Fibroblast of the aortic adventitia (primary cell): ENCODE measurements at places on chromosomes 16 and 17. TPM values are rescaled to one million over a fixed set of nuclear protein-coding genes. Genes with fewer than 3 reads are reported as not detected.
A peak's percentile ranks its signal among the peaks of the same experiment; 100 is the strongest.

TPPP3 gene
- 0.74 and 0.99 TPM in 2 replicates for total RNA-seq

RBFOX1 gene
- 0.08 TPM in 1 of 2 replicates, not detected in the other for total RNA-seq

SCNN1B gene
- total RNA-seq: not detected in 2 replicates

- no peak for DNase-seq
Observed at GRCh38 chr16:49112754-49113153, 168.9 kb downstream of the CBLN1 start.

DNA sequence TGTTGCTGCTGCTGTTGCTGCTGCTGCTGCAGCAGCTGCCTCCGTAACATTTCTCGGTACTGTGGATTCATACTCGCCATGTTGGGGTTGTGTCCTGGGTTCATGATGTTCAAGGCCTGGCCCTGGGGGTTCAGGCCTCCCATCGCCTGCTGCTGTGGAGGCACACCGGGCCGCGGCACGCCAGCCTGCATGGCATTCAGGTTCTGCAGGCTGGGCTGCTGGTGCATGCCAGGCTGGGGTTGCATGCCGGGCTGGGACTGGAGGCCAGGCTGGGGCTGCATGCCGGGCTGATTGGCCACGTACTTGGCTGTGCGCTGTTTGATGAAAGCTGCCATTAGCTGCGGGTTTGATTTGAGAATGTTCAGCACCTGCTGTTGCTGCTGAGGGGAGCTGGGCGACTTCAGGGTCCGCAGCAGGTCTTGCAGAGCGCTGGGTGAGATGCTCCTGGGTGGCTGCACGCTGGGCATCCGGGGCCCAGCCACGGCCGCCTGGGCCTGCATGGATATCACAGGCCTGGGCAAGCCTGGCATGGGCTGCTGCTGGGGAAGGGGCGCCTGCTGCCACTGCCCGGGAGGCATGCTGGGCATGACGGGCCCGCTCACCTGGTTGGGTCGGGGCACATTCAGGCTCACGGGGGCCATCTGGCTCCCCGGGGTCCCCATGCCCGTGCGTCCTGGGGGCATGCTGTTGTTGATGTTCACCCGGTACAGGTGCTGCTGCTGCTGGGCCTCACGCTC is 11.3 kb upstream of the TRAP1 start:
- no peak for DNase-seq

DNA sequence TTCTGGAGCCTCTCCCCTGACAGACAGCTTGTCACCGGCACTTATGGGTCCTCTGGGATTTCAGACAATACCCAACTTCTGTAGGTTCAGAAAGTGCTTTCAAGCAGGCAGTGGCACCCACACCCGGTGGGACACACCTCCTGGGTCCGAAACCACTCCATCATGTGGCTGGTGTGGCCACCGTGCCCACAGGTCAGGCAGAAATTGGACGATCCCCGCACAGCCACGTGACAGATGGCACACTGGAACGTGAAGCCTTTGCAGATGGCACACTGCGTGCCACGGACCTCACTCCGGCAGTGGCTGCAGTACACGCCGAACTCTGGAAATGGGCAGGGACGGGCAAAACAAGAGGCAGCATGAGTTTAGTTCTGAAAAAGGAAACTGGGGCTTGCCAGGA is 99.5 kb upstream of the FA2H start:
- no peak for DNase-seq

DNA sequence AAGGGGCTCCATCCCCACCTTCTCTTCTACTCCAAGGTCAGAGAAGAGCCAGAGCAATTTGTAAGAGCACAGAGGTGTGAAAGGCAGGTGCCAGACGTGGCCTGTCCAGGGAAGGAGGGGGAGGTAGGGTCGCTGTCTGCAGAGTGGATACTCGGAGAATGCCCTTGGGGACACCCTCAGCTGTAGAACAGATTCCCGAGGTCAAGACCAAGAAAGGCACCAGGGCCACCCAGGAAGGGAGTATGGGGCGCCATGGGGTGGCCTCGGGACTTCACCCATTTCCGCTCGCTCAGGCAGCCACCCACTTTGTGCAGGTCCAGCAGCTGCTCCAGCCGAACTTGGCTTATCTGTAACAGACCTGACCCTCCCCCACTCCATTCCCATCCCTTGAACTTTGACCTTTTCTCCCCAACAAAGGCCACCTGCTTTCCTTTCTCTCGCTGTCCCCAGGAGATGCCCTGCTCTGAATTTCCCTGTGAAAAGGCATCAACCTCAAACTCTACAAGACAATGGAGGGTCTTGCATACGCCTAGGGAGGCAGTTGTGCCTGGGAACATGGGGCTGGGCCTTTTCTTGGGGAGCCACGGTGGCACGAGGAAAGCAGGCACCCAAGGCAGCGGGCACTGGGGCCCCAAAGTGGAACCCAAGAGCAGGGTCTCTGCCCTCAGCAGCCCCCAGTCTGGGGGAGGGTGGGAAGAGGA is 11.3 kb upstream of the AXIN2 start:
- no peak for DNase-seq

- DNase-seq: peak; percentile 78
Observed at GRCh38 chr17:7084088-7084487, 4.0 kb upstream of the CLEC10A start.

DNA sequence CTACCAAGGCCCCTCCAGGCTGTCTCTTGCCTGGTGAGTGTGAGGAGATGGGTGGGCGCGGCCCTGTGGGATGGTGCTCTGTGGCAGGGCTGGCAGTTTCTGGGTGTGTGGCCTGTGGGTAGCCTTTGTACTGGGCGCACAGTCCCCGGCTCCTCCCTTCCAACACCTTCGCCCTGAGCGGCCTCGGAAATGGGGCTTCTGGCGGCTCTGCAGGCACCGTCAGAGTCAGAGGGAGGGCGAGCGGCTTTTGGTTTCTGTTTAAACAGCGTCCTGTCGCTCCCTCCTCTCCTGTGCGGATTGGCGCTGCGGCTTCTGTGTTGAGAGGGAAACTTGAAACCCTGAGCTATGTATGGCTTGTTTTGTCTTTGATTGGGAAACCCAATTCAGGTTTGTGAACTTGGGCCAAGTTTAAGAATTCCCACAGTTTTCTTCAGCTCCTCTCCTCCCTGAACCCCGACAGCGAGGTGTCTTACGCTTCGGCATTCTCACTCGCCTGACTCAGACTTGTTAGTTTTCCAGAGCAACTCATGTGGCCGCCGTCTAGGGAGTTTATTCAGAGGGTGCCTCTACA is 8.3 kb upstream of the ZNF750 start:
- DNase-seq: peak; percentile 24
